ENCODE measurements at places on chromosomes 1 and 21.
A peak's percentile ranks its signal among the peaks of the same experiment; 100 is the strongest.

DNA sequence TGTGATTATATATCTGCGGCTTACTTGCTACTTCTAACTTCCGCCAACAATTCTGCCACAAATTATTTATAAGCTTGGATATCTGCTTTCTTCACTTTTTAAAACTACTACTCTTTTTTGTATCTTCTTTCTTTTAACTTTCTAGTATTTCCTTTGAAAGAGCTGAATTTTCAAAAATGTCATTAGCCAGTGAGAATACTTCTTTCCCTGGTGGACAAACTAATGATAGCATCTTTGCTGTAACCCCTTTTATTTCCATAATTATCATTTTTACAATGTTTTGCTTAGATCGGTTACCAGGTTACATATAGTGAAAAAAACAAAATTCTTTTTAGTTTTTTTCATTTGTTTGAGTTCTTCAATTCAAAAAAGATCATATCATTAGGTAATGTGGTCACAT lies 355.9 kb upstream of the ADGRL4 start:
- DNase-seq = peak; percentile 46

GRCh38 chr21:15437883-15438282 lies 291.9 kb upstream of the USP25 start:
- no peak for DNase-seq

GRCh38 chr1:195335541-195335940 lies 1272.7 kb downstream of the KCNT2 start:
- no peak for DNase-seq

DNA sequence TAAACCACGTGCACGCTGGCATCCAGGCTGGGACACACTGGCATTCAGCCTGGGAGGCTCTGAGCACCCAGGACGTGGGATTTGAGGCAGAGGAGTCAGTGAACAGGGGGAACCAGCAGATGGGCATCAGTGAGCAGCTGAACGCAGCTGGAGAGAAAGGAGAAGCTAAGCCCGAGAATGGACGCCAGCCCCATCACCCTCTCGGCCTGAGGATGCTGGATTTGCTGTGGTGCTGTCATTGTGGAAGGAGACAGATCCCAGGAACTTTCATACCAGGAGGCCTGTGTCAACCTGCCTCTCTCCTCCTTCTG lies 132.8 kb downstream of the PGBD5 start:
- no peak for DNase-seq

GRCh38 chr1:184260382-184260781 lies 126.4 kb upstream of the C1orf21 start:
- DNase-seq = no peak

DNA sequence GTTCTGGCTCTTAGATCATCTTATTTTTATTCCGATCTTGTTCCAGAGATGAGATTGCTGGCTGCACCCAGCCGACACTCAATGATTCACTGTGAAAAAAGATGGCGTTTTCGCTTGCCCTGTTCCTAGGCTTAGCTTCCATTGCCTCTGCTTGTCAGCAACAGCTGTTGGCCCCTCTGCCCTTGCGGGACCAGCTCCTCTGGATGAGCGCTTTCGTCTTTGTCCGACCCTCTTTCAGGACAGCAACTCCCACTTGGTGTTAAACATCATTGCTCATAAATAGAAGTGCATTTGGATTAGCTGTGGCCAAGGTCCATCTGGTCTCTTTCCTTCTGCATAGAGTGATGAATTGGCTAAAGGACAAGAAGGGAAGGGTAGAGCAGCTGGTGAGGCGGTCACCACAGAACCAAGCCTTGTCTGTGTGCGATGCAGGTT lies 43.5 kb upstream of the SCCPDH start:
- no peak for DNase-seq

DNA sequence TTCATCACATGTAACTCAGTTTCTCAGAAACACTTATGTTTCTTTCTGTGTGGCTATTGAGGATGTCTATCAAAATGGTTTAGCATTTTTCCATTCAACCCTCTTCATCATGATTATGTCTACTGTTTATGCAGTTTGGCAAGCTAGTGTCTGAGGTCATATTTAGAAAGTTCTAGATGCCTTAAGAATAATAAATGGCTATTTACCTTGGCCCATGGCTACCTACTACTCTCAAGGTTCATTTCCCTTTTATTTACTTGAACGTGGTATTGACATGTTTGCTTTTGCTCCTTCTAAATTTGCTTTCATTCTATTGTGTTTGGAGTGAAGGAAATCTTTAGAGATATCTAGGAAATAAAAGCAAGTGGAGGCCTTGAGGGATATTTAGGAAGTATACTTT lies 193.7 kb upstream of the OLFM3 start:
- no peak for DNase-seq

GRCh38 chr1:228363686-228364067 lies 43.0 kb downstream of the TRIM11 start:
- no peak for DNase-seq
